ENCODE measurements at places on chromosomes 1 and 21.
A peak's percentile ranks its signal among the peaks of the same experiment; 100 is the strongest.

DNA sequence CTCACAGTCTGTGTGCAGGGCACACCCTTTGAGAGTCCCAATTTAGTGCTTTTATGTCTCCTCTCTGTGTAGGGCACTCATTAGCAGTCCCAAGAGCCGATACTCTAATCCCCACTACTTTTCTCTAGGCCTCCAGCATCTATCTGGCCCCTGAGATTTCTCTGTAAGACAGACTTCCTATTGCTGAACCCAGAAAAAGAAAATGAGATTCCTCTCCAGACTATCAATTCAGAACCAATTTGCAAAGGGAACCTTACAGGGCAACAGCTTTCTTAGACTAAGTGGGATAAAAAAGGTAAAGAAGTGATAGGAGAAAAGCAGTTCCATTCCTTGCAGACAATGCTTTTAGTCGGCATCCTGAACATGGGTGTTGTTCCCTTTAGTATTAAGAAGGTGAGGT is 172.2 kb downstream of the EDEM3 start:
- DNase-seq: no peak

DNA sequence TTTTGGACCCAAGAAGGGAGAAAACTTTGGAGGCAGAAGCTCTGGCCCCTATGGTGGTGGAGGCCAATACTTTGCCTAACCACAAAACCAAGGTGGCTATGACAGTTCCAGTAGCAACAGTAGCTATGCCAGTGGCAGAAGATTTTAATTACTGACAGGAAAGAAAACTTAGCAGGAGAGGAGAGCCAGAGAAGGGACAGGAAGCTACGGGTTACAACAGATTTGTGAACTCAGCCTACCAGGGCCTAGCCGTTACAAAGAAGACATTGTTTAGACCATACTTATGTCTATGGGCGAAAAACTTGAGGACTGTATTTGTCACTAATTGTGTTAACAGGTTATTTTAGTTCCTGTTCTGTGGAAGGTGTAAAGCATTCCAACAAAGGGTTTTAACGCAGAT is 10.4 kb upstream of the ACOT11 start:
- DNase-seq: no peak

GRCh38 chr1:26618561-26618960 is 77.3 kb upstream of the ARID1A start:
- peak; percentile 53 for DNase-seq

GRCh38 chr1:87225171-87225570 is 103.5 kb upstream of the LMO4 start:
- no peak for DNase-seq

DNA sequence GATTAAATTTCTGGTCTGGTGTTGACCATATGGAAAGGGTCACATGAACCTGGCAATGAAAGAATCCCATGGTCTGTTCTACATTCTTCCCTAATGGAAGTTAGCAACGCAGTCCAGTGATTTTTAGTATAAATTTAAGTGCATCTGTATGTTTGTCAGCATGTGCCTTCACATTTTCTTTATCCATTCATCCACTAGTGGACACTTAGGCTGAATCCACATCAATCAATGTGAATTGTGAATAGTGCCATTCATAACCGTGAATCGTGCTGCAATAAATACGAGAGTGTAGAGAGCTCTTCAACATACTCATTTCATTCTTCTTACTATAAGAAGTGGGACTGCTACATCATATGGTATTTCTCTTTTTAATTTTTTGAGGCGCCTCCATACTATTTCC is 12.7 kb upstream of the IFI16 start:
- no peak for DNase-seq

- no peak for DNase-seq
Observed at GRCh38 chr1:222331765-222332164, 216.1 kb downstream of the HHIPL2 start.

DNA sequence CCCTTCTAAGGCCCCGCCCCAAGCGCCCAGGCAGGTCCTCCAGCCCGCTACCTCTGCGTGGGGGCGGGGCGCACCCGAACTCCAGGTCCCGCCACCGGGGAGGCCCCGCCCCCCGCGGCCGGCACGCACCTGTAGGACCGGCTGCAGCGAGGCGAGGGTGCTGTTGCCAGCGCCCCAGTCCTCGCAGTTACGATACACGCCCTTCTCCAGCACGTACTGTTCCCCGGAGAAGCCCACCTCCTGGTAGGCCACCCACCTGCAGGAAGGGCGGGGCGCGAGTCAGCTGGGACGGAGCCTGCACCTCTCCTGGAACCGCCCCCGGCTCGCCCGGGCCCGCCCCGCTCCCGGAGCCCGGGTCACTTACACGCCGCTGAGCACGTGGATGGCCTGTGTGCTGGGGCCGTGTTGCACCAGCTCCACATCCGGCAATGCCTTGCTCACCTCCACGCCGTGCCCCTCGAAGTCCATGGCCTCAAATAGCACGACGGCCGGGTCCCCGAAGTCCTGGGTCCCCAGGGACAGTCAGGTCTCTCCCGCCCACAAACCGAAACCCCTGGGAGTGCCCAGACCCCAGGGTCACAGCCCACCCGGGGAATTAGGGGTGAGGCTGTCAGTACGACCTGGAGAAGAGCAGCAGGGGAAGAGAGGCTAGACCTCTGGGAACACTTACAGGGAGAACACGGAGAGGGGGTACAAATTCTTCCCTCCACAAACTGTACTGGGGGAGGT is 17.3 kb downstream of the CRYBG2 start:
- DNase-seq: peak; percentile 78

DNA sequence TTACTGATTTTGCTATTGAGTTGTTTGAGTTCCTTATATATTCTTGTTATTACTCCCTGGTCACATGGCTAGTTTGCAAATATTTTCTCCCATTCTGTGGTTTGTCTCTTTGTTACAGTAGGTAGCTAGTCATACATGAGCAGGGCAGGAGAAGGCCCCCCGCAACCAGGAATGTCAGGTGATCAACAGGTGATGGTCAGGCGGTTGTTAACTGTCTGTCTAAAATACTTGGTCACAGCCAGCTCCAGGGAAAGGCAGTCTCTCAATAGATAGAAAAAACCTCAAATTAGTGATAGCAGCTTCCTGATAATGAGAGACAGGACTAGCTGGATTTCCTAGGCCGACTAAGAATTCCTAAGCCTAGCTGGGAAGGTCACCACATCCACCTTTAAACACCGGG is 217.9 kb downstream of the RHOU start:
- no peak for DNase-seq

DNA sequence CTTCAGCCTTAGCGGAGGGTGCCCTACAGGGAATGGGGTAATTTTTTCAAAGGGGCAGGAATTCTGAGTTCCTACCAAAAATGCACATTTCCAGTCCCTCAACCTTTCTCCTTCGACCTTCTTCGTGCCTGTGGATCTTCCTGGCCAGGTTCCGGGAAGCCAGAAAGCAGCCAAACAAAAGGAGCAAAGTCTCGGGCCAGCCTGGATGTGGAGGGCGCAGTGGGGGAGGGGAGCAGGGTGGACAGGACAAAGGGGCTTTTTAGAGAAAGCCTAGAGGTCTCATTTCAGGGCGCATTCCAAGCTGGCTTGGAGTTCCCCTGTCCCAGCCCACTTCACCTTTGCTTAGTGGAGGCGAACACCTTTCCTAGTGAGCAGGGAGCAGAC is 2.9 kb upstream of the INAVA start:
- DNase-seq: no peak

GRCh38 chr1:230011333-230012092 is 55.5 kb upstream of the GALNT2 start:
- DNase-seq: peak; percentile 5

DNA sequence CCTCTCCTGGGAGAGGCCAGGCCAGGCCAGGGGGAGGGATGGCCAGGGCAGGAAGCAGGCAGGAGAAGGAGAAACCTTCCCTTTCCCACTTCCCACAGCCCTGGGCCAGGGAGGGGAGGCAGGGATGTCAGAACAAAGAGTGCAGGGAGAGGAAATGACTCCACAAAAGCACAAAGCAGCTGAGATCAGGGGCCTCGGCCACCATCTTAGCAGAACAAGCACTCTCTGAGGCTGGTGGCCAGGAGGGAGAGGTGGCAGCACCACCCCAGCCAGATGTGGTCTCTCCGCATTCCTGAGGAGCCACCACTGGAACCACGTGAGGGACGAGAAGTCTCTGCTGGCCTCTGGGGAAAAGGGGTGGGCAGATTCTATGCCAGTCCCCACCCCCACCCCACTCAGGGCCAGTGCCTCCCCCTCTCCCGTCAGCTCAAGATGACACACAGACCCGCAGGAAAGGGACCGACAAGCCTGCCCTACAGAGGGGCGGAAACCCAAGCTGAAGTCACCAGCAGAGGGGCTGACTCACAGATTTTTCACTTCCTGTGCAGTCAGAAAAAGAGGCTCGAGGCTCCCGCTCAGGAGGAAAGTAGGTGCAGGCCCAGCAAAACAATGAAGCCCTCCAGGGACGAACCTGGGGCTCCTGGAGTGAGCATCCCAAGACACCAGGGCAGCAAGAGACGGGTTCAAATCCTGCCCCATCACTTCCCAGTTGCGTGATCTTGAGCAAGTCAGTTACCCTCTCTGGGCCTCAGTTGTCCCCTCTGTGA is 24.1 kb upstream of the ALDH4A1 start:
- DNase-seq: peak; percentile 78

DNA sequence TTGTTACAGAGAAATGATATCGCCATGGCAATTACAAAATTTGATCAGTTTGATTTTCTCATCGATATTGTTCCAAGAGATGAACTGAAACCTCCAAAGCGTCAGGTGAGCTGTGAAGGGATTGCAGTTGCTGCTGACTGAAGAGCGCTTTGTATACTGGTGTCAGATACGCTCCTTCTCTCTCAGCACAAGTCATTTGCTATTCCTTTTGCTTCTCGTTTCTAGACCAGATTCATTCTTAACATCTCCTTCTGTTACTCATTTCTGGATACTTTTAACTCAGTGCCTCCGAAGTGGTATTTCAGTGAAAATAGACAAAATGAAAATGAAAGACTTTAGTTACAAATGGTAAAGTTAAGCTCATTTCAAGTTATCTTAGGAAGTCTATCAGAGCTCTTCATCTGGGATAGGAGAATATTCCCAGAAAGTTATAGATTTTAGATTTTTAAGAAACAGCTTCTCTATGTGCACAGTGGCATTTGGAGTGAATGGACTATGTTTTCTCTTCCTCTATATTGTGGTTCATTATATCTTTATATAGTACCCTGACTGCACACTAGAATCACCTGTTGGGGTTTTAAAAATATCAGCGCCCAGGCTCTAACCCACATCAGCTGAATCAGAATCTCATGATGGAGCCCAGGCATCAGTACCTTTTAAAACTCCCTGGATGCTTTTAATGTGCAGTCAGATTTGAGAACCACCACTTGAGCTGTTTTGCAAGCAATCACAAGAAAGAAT is 30.3 kb upstream of the KCNQ4 start:
- DNase-seq: no peak

GRCh38 chr1:67335411-67335810 is 27.7 kb downstream of the IL12RB2 start:
- no peak for DNase-seq

DNA sequence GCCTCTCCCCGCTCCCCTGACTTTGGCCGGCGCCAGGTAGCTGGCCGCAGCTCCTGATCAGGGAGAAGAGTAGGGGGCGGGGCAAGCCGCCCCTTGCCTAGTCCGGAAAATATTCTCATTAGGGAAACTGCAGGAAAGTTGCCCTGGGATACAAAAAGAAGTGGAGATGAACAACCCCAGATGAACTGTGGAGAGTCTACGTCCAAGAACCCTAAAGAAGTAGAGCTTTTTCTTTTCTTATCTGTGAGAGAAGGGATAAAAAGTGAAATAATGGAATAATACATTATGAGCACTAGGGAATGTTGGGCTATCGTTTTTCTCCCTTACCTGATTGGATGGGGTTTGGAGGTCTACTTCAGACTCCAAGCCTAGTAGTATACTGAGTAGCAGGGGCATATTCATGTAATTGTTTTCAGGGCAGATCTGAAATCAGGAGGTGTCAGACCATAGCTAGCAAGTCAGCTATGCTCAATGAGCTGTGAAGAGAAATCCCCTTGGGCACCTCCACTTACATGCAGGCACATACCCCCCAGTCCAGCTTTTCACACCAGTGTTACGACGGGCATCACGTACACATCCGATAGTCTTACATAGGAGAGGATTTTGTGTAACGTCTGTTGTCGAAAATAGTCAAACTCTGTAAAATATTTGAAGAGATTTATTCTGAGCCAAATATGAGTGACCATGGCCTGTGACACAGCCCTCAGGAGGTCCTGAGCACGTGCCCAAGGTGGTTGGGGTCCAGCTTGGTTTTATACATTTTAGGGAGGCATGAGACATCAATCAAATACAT is 1.7 kb upstream of the DUSP10 start:
- no peak for DNase-seq

DNA sequence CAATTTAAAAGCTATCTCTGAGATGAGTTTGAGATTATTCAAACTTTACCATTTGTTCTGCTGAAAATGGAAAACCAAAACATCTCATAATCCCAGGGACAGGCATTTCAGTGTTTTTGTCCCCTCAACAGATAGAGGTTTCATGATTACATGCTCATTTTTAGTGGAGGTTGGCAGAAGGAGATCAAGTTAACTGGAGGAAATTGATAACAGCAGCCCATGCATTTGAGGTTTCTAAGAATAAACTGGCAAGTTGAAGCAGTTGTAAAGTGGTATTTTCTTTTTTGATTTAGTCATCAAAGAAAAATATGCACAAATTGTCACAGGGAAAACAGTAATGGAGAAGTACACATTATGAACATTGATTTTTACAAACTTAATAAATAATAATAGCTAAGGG is 205.8 kb downstream of the PLA2G4A start:
- DNase-seq: peak; percentile 49

DNA sequence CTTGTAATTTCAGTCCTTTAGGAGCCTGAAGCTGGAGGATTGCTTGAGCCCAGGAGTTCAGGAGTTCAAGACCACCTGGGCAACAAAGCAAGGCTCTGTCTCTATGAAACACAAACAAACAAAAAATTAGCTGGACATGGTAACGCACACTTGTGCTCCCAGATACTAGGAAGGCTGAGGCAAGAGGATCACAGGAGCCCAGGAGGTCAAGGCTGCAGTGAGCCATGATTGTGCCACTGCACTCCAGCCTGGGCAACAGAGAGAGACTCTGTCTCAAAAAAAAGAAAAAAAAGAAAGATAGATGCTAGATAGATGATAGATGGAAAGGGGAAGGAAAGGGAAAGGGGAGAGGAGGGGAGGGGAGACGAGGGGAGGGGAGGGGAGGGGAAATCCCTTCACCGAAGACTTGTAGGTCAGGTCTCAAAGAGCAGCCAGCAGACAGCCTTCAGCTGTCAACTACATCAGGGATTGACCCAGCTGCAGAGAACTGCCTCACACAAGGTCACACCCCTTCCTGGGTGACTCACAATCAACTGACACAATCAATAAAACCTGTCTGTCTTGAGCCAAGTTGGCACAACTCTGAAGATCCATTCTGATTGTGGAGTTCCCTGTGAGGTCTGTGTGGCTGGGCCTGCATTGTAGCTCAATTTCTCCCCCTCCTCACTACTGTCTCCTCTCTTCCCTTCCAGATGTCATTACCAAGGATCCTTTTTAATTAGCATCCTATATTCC is 200.6 kb downstream of the RGS7 start:
- no peak for DNase-seq

DNA sequence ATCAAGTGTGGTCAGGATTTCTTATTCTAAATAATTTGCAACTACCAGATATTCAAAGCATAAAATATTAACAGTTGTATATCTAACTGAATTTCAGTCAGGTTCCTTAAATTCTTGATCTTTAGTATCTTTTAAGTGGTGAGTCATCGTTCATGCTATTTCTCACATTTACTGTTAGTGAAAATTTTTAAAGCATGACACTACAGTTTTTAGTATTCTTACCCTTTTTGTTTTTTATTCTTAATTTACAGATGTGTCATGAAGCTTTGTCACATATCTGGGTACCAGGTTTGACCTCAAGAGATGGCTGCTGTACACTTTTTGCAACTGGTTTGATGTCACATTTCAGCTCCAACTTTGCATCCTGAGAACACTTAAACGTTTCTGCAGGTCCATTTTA is 12.7 kb downstream of the AKIRIN1 start:
- DNase-seq: no peak
